Mesothelial cell of epicardium (in vitro differentiated cells): ENCODE measurements at places on chromosomes 5 and 9.

DNA sequence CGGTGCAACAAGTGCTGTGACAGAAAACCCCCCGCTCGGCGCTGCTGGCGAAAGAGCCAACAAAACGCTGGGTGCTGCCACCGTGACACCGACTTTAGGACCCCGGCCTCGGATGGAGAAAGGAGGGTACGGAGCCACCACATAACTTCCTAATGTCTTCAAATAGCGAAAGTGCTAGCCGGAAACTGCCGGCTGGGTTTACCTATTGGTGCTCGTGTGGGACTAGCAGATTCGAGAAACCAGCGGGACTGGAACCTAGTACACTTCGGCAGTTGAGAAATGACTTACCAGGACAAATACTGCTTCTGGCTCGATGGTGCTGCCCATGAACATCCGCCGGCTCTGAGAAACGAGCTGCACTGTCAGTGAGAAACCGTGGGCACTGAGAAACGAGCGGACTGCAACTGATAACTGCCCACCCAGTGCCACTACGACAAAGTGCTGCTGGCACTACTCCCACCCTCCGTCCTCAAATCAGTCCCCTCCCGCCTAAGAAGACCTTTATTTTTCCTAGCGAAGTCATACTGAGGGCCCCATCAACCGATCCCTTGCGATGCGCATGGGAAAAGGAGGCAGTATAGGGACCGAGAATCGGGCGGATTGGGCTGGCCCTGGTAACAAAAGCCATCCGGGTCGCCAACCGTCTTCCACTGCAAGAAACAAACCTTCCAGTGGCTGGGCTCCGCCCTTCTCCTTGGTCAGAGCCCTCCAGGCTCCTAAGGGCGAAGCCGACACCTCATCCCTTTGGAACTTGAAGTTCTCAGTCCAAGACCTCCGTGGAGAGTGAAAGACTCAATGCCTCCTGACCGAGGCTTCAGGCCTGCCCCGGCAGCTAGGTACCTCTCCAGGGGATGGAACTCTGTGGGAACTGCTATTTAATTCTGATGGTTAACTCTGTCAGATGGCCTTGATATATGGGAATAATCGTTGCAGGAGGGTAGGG lies 27.0 kb upstream of the ANXA2R start:
- DNase-seq, result peak; percentile 60

DNA sequence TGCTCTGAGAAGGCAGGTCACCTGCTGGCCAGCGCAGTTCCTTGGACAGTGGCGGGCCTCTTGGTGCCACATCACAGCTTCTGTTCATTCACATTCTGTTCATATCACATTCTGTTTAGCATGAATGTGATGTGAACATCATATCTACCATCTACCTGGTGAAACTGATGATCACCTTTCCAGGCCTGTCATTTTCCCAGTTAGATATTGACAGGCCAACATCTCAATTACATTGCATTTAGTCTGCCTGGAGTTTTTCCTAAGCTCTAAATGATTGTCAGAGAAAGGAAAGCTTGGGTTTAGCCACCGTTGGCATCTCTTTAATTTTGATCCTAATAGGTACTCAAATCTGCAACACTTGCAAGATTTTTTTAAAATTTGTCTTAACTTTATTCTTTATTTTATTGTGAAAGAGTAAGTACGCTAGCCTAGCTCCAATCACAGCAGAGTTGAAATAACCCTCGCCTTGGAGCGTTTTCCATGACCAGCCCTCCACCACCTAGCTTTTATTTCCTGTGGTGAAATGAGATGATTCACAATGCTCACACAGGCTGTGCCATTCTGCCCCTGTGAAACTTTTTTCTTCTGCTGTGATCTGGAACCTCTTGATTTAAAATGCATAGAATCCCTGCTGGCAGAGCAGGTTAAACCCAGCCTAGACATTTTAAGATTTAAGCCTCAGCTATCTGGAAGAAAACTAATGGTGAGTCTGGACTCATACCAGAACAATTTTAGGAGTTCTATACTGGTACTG lies 225.0 kb downstream of the ESM1 start:
- DNase-seq, result no peak

- DNase-seq, result no peak
These were observed 6.0 kb upstream of the ZNF354C start for GRCh38 chr5:179054036-179054785.

GRCh38 chr5:154677921-154678320 lies 77.3 kb upstream of the LARP1 start:
- DNase-seq, result no peak

GRCh38 chr5:150082374-150082773 lies 4.0 kb downstream of the CSF1R start:
- no peak for DNase-seq

- DNase-seq, result no peak
These were observed 208.3 kb upstream of the ITGA1 start for GRCh38 chr5:52579391-52579790.

- no peak for DNase-seq
These were observed 294.8 kb downstream of the KCTD16 start for GRCh38 chr5:144465441-144465840.

- DNase-seq, result no peak
These were observed 1.1 kb upstream of the FAF2 start for GRCh38 chr5:176446884-176447590.

- no peak for DNase-seq
These were observed 80.8 kb downstream of the NTNG2 start for GRCh38 chr9:132242621-132243155.

DNA sequence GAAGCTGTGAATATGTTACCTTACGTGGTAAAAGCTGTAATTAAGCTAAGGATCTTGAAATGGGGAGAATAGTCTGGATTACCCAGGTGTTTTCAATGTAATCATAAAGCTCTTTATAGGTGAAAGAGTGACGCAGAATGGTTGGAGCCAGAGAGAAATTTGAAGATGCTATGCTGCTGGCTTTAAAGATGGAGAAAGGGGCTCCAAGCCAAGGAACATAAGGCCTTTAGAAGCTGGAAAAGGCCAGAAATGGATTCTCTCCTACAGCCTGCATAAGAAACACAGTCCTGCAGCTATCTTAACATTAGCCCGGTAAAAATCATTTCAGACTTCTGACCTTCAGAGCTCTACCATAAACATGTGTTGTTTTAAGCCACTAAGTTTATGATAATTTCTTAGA lies 243.3 kb upstream of the VLDLR start:
- no peak for DNase-seq
